ENCODE measurements at places on chromosomes 2 and 18.

DNA sequence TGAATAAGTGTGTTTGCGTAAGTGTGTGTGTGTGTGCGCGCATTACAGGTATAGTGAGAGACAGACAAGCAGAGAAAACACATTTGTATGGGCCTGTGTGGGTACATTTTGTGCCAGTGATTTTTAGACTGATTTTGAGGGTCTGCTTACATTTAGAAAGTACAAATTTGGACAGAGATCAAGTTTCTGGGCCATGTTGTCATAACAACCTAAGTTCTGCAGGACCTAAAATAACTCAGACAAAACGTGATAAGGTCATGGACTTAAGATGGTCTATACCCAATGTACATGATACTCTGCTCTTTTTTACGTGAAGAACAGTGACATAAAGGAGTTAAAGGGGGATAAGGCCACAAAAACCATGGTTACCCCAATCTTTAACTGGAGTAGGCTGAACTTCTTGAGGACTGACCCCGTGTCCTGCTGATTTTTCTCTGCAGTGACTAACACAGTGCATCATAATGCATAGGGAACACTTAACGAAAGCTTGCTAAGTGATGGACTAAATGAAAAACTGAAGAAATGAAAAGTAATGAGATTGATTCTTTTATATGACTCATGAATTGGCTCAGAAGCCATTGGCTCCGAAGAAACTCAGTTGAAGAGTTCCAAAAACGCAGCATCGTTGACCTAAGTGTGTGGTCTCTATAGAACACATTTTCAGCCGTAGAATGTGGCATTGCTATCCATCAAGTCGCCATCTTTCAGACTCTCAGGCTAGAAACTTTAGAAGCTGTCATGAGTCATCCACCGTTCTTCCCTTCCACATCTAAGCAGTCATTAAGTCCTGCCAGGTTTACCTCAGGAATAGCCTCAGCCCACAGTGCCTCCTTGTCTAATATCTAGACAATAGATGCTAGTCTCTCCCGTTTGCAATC is 61.6 kb upstream of the NCOA1 start:
- no peak for DNase-seq

DNA sequence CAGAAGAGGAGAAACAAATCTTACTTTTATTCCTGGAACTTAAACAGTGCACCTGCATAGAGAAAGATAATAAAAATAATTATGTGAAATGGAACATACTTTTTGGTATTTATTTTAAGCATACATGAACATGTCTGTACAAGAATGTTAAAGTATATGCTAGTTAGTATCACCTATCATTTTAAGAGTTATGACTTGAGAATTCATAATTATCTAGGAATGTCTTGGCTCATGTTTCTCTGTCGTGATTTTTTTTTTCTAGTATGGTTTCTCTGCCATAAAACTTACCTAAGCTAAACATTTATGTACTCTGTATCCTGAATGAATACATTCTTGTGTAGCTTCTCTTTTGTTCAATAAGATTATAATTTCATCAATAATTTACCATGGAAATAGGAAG is 4.2 kb downstream of the SERPINB7 start:
- no peak for DNase-seq

GRCh38 chr2:86033751-86034692 is 71.7 kb downstream of the POLR1A start:
- DNase-seq = no peak

- no peak for DNase-seq
Measured at GRCh38 chr2:27735263-27735904, 36.1 kb upstream of the MRPL33 start.

DNA sequence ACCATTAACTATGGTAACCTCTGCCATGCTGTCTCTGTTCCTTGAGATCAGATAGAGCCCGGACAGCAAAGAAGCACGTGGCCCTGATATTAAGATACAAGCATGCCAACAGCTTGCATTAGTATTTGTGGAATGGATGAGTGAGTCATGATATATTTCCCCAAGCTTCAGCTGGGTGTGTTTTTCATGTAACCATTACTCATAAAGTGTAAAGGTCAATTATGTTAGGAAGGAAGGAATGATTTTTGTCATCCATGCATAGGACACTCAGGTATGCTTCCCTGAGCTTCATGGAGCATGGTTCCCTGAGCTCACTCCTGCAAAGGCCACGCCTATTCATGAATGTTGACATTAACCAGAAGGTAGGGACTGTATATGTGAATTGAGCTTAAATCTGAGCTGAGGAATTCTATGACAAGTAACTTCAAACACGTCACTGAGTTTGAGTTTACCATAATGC is 74.6 kb downstream of the ARL4C start:
- DNase-seq = peak; percentile 14

- peak; percentile 5 for DNase-seq
Measured at GRCh38 chr2:163348857-163349380, 386.9 kb downstream of the FIGN start.

- DNase-seq = no peak
Measured at GRCh38 chr2:183195397-183195796, 71.2 kb downstream of the NUP35 start.

GRCh38 chr2:231780123-231780908 is 766 bp downstream of the PDE6D start:
- no peak for DNase-seq

DNA sequence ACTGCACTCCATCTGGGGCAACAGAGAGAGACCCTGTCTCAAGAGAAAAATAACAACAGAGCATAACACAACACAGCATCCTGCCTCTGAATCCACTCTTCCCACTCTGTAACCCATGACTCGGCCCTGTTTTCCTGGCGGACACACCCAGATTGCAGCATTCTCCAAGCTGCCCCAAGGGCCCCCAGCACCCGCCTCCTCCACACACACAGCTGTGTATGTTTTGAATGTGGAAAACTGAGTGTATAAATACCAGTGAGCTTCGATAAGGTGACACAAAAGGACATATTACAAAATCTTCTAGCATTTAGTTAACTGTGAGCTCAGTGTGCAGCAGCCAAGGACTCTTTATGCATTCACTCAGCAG is 13.0 kb downstream of the IMPA2 start:
- no peak for DNase-seq

- no peak for DNase-seq
Measured at GRCh38 chr2:16612490-16612889, 53.1 kb downstream of the CYRIA start.

DNA sequence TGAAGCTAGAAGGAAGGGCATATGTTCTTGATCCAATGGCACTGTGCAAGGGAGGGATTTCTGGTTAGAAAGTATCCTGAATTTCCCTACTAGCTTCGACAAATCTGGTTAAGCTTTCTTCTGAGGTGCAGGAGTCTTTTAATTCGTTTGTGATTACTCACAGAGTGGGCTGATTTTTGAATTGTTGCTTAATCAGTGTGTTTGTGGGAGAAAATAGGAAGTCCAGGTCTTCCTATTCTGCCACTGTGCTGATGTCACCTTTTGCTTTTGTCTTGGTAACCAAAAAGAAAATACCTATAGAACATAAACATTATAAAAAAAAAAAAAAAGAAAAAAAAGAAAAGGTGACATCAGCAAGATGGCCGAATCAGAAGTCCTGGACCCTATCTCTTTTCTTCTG is 1008.6 kb downstream of the TSN start:
- no peak for DNase-seq
